ENCODE measurements at places on chromosomes 3 and 15.

DNA sequence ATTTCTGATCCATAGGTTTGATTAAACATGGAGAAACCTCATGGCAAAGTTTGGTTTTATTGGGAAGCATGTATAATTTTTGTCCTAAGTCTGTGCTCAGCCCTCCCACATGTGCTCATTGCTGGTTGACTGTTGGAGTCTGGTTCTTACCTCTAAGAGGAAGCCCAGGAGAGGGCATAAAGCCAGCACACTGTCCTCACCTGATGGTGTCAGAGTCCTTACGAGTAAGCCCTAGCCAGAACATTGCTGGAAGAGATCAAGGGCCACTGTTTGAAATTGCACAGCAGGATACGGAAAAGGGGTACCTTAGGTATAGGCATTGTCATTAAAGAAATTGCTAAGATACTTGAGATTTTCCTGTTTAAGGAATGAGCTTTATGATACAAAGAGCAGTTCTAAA, 21.3 kb downstream of the MLH1 start:
- no peak for DNase-seq

DNA sequence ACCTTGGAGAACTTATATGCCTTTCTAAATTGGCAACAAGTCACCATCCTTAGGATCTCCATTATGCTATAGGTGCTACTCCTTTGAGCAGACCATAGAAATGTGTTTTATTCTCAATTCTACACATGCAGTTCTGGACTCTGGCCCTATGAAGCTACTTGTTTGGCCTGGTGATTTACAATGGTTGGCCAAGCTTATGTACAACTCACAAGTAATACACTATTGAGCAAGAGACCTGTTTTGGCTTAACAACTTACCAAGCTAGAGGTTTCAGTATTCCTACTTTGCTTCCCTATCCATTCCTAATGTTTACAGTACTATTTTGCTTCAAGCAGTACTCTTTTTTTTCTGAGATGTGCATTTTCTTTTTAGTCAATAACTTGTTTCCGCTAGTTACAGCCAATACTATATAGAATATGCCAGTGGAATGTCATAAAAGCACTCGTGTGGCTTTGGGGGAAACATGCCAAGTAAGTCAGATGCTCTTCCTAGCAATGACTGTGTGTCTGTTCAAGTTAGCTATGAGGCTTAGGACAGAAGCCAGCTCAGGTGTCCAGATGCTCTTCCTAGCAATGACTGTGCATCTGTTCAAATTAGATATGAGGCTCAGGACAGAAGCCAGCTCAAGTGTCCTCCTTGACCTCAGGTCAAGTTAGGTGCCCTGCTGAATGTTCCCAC, 174.9 kb upstream of the SEMA6D start:
- DNase-seq = no peak

- no peak for DNase-seq
These were observed 34.7 kb downstream of the XXYLT1 start for GRCh38 chr3:195236076-195236798.

- no peak for DNase-seq
These were observed 74.9 kb upstream of the ZBED2 start for GRCh38 chr3:111669926-111670630.

GRCh38 chr3:52025453-52025852, 29.8 kb upstream of the RPL29 start:
- no peak for DNase-seq

DNA sequence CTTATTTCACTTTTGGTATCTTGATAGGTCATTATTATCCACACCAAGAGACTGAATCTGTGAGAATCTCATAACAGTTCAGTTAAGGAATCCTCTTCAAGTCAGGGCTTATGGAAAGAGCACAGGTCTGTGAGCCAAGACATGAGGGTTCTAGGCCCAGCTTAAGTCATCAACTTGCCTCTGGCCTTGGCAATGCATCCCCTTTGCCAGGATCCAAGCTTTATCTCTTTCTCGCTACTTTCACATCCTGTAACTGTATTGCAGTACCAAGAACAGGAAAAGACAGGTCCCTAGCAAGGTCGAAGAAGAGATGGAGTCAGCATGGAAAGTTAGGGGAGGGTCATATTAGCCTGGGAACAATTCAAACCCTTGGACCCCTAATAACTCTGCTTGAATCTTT, 13.5 kb upstream of the APOD start:
- DNase-seq = no peak

DNA sequence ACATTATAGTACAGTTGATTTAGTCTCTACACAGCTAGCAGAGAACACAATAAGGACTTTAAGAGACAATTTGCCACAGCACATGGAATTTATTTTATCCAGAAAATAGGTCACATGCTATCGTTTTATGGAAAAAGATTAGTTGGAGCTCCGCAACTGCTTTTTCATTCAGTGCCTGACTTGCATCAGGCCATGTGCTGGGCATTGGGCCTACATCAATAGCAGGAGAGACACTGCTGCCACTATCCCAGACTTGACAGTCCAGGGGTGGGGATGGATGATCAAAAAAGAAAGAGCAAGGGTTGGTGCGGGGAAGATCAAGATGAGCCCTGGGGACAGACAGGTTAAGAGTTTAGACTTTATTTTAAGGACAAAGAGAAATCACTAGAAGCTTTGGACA, 75.2 kb upstream of the C3orf80 start:
- DNase-seq = no peak

DNA sequence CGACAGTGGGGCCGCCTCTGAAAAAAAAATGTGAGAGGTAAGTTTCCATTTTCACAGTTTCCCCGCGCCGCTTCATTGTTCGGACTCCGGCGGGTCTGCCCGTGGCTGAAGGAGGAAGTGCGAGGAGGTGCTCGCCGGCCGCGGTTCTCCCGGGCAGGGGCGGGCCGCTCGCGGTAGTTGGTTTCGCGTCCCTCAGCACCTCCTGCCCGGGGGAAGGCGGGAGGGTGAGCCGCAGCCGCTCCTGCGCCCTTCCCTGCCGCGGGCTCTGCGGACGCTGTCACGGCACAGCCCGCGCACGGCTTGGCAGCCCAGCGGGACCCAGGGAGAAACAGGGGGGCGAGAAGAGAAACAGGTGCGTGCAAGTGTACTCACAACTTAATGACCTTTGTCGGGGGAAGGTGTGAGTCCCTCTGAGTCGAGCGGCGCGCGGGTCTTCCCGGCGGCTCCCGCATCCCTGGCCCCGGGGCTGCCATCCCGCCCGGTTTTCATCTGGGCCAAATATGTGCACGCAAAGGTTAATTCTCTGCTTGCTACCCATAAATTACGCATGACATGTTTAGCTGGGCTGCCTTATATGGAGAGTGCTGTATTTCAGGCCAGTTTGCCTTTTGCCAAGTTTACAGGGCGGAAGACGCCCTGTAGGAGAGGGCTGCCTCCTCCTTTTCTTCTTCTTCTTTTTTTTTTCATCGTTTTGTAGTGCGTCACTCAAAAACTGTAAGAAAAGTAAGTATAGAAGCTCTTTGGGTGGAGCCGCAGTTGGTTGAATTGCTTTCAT, 514 bp downstream of the MBNL1 start:
- DNase-seq = peak; percentile 37

DNA sequence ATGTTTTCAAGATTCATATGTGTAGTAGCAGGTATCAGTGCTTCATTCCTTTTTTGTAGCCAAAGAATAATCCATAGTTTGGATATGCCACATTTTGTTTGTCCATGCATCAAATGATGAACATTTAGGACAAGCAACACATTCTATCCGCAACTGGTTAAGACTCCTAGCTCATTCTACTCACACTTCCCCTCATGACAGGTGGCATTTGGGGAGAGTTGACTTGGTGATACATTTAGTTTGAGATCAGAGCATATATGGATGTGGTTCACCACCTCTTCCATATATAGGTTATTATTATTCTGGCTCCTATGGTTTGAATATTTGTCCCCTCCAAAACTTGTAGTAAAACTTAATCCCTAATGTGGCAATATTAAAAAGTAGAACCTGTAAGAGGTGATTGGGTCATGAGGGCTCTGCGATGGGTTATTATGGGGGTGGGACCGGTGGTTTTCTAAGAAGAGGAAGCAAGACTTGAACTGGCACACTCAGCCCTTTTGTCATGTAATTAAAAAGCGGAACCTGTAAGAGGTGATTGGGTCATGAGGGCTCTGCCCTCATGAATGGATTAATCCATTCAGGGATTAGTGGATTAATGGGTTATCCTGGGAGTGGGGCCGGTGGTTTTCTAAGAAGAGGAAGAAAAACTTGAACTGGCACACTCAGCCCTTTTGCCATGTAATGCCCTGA, 75.3 kb upstream of the HRH1 start:
- DNase-seq = no peak

DNA sequence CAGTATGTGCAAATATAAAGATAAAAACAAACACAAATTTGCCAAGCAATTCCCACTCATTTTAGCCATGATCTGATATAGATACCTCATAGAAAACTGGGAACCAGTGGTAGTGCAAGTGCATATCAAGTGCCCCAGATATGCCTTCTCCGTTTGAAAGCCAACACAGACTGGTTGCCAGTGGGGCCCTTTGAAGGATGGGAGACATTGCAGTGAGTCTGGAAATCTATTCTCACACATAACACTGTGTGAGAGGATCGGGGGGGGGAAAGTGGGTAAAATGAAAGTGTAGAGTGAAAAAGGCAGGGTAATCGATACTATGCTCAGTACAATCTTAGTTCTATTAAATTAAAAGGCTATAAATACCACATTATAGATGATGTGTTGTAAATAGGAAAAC, 83.0 kb downstream of the CBLB start:
- DNase-seq = no peak

DNA sequence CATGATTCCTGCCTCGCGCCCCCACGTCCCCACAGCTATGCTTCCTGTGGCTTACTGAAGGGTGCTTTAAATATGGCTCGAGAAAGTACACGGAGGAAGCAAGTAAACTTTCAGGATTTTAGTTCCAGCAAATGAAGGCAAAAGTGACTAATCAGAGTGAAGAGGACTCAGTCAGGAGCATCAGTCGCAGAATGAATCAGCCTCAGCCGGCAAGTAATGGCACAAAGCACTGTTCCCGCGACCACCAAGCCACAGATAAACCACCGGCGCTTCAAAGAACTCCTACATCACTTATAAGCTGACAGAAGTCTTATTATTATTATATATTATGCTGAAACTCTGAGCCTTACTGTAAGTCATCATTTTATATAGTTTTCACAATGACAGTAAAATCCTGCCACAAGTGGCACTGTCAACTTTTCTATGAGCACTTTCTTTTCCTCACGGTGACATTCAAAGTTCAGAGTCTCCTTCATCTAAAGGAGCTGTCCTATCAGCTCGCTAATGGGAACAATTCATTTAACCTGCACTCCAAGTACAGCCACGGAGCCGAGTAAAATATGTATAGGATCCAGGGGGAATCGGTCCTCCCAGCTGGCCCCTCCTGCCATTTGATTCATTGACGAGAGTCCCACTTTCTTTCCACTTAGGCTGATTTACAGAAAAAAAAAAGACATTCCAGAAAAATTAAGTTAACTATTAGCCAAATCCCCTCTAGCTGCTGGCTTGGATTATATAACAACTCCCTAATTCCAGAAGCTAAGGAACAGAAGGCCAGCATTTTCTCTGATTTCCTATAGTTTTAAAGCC, 217.0 kb upstream of the ICE2 start:
- no peak for DNase-seq
